ENCODE measurements at places on chromosomes 3 and 15. TPM values are rescaled to one million over a fixed set of nuclear protein-coding genes. Genes with fewer than 3 reads are reported as not detected.

GRCh38 chr3:160401291-160402095, 2.0 kb downstream of the SMC4 start:
- H3K4me1 ChIP-seq: no peaks in the 10 kb centered on the region
- H3K4me3 ChIP-seq: peak overlapping the region; percentile 97
- no peaks in the 10 kb centered on the region for H3K27me3 ChIP-seq
- DNase-seq: no peak
- peaks cover 24% of the 10 kb centered on the region for H3K36me3 ChIP-seq

DNA sequence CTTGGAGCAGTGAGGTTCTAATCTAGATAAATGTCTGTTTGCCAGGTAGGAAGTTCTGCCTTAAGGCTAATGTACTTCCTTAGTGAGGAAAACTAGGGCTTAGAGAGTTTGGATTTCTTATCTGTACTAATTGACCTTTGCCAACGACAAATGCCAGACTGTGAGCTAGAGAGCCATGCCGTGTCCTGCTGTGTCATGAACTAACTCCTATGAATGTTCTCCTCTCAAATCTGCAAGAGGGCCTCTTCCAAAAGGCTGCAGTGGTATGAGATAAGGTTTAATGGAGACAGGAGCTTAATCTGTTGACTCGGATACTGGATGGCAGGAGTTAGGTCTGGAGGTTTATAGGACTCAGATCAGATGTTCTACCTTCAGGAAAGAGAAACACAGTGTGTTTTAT, 524.9 kb downstream of the NTRK3 start:
- no peak overlapping the region for H3K27ac ChIP-seq
- H3K27me3 ChIP-seq: no peaks in the 10 kb centered on the region
- H3K4me3 ChIP-seq: no peak overlapping the region
- H3K4me1 ChIP-seq: peaks cover 4% of the 10 kb centered on the region

The ST3GAL6 gene
- 6.0 TPM for total RNA-seq

The GOLGA6B gene
- total RNA-seq: not detected

The ZBBX gene
- 2.5 TPM for total RNA-seq

GRCh38 chr15:27725731-27726130, 373.4 kb downstream of the OCA2 start:
- no peaks in the 10 kb centered on the region for H3K4me1 ChIP-seq
- H3K36me3 ChIP-seq: no peaks in the 10 kb centered on the region
- H3K27ac ChIP-seq: no peak overlapping the region
- no peaks in the 10 kb centered on the region for H3K27me3 ChIP-seq
- H3K4me3 ChIP-seq: no peak overlapping the region

The CAND2 gene
- total RNA-seq: 15.0 TPM

The GP9 gene
- not detected for total RNA-seq

DNA sequence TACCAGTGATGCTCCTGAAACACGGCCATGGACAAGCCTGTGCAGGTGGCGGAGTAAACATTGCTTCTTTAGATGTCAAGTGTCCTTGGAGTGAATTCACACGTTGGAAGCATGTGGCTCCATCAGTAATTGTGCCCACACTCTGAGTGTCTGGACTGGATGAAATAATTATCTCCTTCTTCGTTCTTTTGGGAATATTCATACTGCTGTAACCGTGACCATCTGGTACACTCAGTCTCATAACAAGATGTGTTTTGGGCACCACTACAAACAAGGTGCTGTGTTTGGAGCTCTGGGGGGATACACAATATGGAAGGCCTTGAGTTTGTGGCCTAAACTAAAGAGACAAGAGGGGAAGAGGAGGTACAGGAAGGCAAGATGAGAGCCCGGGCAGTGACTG, 165.6 kb downstream of the APBA2 start:
- no peak overlapping the region for H3K27ac ChIP-seq
- no peak overlapping the region for H3K4me3 ChIP-seq
- H3K36me3 ChIP-seq: no peaks in the 10 kb centered on the region
- peak; percentile 14 for DNase-seq
- no peaks in the 10 kb centered on the region for H3K4me1 ChIP-seq
- H3K27me3 ChIP-seq: no peaks in the 10 kb centered on the region

DNA sequence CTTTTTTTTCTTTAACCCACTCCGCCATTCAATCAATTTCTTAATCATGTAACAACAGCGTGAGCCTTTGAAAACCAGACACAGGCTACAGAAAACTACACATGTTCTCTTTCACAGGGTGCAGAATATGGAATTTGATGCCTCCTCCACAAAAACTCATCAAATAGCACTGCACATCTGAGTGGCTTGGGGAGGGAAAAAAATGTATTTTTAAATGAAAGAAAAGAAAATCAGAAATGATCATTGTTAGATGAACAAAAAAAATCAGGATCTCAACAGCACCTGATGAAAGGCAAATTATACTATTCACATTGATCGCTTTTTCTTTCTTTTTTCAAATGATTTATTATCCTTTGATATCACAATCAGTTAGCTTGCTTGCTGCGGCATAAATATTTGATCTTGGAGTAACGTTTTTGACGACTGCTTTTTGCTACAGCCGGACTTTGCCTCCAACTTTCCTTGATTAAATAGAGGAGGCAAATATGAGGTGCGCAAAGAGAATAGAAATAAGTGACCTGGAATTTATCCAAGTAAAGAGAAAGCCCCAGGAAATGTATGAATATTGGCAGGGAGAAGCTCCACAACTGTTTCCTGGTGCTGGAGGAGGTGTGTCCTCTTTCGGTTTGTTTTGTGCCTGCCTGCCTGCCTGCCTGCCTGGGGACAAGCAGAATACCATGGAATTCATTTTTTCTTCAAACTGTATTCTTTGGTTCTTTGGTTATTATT, 63.1 kb downstream of the EDEM1 start:
- H3K4me1 ChIP-seq: no peaks in the 10 kb centered on the region
- H3K4me3 ChIP-seq: no peak overlapping the region
- no peak overlapping the region for H3K27ac ChIP-seq
- no peaks in the 10 kb centered on the region for H3K36me3 ChIP-seq
- no peaks in the 10 kb centered on the region for H3K27me3 ChIP-seq

GRCh38 chr3:63878394-63879060, 14.9 kb downstream of the ATXN7 start:
- H3K36me3 ChIP-seq: no peaks in the 10 kb centered on the region
- H3K27ac ChIP-seq: no peak overlapping the region
- H3K4me1 ChIP-seq: peaks cover 22% of the 10 kb centered on the region
- DNase-seq: no peak

DNA sequence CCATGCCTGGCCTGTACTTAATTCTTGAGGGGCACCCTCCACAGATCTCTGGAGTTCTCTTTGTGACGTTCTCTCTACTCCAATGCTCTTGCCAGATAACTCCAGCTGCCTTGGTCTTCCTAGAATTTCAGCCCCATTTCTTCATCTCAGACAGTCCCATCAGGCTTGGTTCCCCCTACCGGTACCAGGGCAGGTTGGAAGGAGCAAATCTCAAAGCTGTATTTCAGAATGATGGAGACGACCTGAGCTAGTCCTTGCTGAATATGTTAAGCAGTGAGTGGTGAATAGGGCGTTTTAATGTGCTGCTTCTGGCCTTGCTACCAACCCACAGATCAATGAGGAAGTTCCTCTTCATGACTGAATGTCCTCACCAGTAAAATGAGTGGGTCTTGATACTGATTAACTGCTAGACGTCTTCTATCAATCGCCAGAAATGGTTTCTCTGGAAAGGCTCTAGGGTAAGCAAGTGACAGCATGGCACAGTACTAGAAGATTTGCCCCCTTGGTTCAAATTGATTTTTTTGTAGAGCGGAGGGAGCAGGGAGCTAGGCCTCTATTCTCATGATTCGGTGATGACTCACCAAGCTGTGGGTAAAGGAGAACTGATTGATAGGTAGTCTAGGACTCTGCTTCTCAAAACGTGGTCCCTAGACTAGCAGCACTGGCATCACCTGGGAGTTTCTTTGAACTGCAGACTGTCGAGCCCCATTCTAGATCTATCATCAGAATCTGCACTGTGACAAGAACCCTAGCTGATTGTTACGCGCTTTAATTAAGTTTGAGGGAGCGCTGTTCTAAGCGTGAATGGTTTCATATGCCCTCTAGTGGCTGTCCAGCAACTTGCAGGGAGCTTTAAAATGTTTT, 67.8 kb downstream of the UBP1 start:
- no peak overlapping the region for H3K4me3 ChIP-seq
- no peak overlapping the region for H3K27ac ChIP-seq
- no peaks in the 10 kb centered on the region for H3K4me1 ChIP-seq

The ROBO1 gene
- 75.9 TPM for total RNA-seq

- peaks cover 9% of the 10 kb centered on the region for H3K4me1 ChIP-seq
- H3K4me3 ChIP-seq: no peak overlapping the region
- H3K27me3 ChIP-seq: no peaks in the 10 kb centered on the region
- H3K27ac ChIP-seq: no peak overlapping the region
- DNase-seq: no peak
Observed at GRCh38 chr3:177481329-177481728, 284.0 kb upstream of the TBL1XR1 start.

DNA sequence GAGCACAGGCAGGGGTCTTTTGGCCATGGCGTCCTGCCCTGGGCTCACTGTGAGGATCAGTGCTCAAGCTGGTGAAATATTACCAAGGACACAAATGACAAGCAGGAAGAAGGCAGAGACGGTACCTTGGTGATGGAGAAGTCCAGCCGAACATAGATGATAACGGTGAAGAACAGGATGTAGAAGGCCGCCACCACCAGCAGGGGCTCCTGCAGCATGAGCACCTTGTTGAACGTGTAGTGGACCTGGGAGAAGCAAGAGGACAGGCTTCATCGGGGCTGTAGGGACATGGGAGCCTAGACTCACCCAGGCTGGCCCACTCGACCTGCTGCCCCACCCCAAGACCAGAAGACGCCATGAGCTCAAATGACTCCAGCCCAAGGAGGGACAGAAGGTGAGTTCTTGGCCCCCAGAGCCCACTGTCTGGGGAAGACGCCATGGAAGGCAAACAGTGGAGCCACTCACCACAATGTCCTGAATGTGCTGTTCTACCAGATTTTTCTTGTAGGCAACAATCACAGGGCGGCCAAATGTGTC, 25.1 kb downstream of the RPN1 start:
- H3K27me3 ChIP-seq: no peaks in the 10 kb centered on the region
- no peak overlapping the region for H3K4me3 ChIP-seq
- DNase-seq: no peak
- no peaks in the 10 kb centered on the region for H3K4me1 ChIP-seq
- peaks cover 99% of the 10 kb centered on the region for H3K36me3 ChIP-seq

- H3K27me3 ChIP-seq: peaks cover 6% of the 10 kb centered on the region
- H3K4me1 ChIP-seq: no peaks in the 10 kb centered on the region
Observed at GRCh38 chr15:100353449-100353848, 11.7 kb upstream of the ADAMTS17 start.
